Stimulated activated CD4-positive, alpha-beta T cell treated with anti-CD3 and anti-CD28 coated beads, Interleukin-4, amount 100 ng/mL, for 24 hours (primary cell): ENCODE measurements at places on chromosomes 1 and 21.

- DNase-seq, result no peak
Observed at GRCh38 chr1:196590012-196590708, 18.1 kb downstream of the KCNT2 start.

DNA sequence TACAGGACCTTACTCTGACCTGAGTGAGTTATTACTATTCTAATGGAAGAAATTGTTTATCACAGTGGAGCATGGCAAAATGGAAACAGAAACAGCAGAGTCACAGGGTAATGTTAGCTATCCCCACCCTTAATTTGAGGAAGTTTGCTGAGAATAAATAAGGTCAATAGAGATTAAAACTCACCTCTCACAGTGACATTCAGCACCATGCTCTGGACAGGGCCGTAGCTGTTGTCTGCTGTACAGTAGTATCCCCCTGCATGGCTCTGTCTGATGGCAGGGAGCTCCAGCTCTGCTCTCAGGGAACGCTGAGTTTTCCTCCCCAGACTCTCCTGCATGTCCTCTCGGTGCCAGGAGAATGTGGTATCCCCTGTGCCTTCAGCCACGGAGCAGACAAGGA lies 11.9 kb downstream of the FCRL4 start:
- no peak for DNase-seq

- no peak for DNase-seq
Observed at GRCh38 chr1:165424454-165425216, 20.3 kb downstream of the RXRG start.

GRCh38 chr1:57761628-57762027 lies 337.8 kb upstream of the DAB1 start:
- DNase-seq, result no peak

GRCh38 chr1:206923009-206923960 lies 1.5 kb upstream of the FCMR start:
- peak; percentile 76 for DNase-seq

- DNase-seq, result peak; percentile 82
Observed at GRCh38 chr21:31293986-31294385, 50.1 kb downstream of the TIAM1 start.

DNA sequence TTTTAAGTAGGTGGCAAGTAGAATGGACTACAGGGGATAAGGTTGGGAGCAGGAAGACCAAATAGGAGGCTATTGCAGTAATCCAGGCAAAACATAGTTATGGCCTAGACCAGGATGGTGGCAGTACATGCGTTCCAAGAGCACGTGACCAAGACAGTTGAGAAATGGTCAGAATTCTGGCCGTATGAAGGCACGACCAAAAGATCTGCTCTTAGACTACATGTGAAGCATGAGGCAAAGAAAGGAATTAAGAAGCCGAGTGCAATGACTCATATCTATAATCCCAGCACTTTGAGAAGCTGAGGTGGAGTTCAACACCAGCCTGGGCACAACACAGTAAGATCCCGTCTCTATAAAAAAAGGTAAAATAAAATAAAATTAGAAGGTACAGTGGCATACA lies 71.3 kb downstream of the LUZP1 start:
- no peak for DNase-seq

- DNase-seq, result no peak
Observed at GRCh38 chr21:42396799-42397745, 1.2 kb upstream of the TMPRSS3 start.

GRCh38 chr1:114319418-114319817 lies 165.7 kb upstream of the SYT6 start:
- no peak for DNase-seq

- no peak for DNase-seq
Observed at GRCh38 chr1:114379987-114380386, 131.0 kb downstream of the TRIM33 start.

- DNase-seq, result no peak
Observed at GRCh38 chr21:26684889-26685288, 111.8 kb upstream of the CYYR1 start.

DNA sequence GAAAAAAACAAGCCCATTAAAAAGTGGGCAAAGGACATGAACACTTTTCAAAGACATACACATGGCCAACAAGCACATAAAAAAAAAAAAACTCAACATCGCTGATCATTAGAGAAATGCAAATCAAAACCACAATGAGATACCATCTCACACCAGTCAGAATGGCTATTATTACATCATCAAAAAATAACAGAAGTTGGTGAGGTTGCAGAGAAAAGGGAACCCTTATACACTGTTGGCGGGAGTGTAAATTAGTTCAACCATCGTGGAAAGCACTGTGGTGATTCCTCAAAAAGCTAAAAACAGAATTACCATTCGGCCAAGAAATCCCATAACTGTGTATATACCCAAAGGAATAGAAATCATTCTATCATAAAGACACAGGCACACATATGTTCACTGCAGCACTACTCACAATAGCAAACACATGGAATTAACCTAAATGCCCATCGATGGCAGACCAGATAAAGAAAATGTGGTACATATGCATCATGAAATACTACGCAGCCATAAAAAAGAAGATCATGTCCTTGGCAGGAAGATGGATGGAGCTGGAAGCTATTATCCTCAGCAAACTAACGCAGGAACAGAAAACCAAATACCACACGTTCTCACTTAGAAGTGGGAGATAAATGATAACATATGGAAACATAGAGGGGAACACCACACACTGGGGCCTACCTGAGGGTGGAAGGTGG lies 70.1 kb downstream of the INTS7 start:
- no peak for DNase-seq

DNA sequence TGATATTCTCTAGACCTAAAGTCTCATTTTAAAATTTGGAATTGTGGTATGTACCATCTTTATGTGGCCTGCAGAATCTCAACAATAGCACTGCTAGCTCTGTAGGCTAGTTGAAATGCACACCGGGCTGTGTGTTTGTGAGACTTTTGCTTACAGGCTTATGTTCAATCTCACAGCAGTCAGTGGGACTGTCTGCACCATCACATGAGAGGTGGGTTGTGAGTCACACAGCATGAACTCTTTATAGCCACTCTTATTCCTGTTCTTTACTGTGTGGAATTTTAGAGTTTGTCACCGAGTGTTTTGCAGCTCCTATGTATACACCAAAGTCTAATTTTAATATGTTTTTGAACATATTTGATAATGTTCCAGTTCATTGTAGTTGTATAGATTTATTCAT lies 74.6 kb downstream of the RASAL2 start:
- no peak for DNase-seq

GRCh38 chr21:43958364-43959158 lies 53.5 kb upstream of the TRAPPC10 start:
- no peak for DNase-seq

- no peak for DNase-seq
Observed at GRCh38 chr1:114015075-114015474, 35.8 kb downstream of the OLFML3 start.

GRCh38 chr1:186819126-186819525 lies 9.6 kb upstream of the PLA2G4A start:
- DNase-seq, result no peak

DNA sequence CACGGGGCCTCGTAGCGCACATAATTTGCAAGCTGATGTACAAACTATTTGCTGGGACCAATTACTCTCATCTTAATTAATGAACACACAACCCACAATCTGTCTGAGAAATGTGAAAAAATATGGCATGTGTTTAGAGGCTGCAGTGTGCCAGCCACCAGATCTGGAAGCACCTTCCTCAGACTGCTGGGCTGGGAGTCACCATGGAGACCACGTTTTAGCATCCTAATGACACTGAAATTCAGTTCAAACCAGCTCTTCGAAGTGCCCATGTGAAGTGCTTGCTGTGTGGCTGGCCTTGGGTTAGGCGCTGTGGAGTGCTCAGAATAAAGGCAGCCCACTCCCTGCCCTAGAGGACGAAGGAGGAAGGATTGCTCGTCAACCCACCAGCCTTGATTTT lies 482.4 kb downstream of the OMA1 start:
- DNase-seq, result no peak

DNA sequence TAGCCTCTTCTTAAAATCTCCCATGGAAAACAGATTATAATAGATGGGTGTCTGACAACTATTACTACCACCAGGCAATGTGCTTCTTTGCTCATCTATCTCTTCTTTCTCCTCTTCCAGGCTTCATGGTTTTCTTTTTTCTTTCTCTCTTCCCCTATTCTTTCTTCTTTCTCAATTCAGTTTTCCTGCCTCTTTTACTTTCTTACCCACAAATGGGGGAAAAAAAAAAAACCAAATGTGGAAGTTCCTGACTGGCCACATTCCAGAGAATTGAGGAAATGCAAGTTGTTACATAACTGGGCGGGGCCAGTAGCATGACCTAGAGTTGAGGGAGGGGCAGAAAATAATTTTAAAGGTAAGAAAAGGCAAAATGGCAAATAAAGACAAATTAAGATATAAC lies 10.9 kb upstream of the SMG7 start:
- DNase-seq, result no peak

DNA sequence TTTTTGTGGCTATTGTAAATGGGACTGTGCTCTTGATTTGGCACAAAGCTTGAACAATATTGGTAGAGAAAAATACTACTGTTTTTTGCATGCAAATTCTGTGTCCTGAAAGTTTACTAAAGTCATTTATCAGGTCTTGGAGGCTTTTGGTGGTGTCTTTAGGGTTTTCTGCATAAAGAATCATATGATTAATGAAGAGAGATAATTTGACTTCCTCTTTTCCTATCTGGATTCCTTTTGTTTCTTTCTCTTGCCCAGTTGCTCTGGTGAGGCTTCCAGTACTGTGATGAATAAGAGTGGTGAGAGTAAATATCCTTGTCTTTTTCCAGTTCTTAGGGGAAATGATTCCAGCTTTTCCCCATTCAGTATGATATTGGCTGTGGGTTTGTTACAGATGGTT lies 1166.7 kb downstream of the NCAM2 start:
- DNase-seq, result no peak

- DNase-seq, result no peak
Observed at GRCh38 chr1:78682496-78682895, 32.9 kb downstream of the IFI44 start.

DNA sequence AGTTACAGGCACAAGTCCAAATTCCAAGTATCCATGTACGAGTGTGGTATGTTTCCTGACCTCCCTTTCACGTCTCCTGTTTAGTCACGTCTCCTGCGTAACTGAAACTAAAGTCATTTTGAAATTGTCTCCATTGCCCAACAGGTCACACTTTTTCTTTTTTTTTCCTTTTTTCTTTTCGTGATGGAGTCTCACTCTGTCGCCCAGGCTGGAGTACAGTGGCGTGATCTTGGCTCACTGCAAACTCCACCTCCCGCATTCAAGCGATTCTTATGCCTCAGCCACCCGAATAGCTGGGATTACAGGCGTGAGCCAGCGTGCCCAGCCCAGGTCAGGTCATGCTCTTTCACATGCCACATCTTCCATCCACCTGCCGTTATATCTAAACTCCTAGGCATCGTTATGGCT lies 38.2 kb downstream of the L1TD1 start:
- no peak for DNase-seq

DNA sequence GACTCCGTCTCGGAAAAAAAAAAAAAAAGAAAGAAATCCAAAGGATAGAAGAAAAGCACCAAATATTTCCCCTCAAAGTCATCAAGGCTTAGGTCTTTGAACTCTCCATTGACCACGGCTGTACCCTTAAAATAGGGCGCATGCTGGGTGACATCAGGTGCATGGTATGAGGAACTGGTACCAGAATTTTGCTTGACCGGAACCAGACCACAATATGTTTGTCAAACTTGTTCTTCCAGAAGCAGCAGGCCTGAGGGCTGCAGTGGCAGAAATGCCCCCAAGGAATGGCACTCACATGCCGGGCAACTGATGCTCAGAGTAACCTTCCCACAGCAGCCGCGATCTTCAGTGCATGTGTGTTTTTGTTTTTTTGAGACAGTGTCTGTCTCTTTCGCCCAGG lies 21.0 kb downstream of the RCC1 start:
- no peak for DNase-seq

- peak; percentile 51 for DNase-seq
Observed at GRCh38 chr21:30839304-30839703, 9.7 kb upstream of the KRTAP7-1 start.

DNA sequence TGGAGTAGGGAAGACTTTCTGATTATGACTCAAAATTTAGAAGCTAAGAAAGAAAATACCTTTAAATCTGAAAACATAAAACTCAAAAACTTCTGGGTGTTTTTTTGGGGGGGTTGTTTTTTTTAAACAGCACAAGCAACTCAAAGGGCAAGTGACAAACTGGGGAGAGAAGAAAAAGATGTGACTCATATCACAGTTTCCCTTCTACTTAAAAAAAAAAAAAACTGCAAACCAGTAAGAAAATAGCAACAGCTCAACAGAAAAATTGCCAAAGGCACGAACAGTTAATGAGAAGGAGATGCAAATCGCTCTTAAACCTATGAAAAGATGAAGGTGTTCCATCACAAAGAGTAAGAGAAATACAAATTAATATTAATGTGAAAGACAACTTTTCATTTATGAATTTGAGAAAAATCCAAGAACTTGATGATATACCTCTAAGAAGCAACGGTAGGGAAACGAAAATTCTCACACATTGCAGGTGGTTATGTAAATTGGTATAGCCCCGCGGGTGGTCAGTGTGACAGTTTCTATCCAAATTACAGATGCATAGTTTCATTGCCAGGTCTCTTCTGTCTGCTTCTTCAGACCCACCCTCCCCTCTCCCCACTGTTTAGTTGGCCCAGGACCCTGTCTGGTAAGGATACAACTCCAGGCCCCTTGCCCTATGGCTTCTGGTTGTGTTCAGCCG lies 9.0 kb downstream of the IFNAR2 start:
- DNase-seq, result no peak

GRCh38 chr21:32134441-32135130 lies 144.3 kb downstream of the MIS18A start:
- no peak for DNase-seq

GRCh38 chr1:206696812-206697585 lies 12.3 kb downstream of the MAPKAPK2 start:
- no peak for DNase-seq

DNA sequence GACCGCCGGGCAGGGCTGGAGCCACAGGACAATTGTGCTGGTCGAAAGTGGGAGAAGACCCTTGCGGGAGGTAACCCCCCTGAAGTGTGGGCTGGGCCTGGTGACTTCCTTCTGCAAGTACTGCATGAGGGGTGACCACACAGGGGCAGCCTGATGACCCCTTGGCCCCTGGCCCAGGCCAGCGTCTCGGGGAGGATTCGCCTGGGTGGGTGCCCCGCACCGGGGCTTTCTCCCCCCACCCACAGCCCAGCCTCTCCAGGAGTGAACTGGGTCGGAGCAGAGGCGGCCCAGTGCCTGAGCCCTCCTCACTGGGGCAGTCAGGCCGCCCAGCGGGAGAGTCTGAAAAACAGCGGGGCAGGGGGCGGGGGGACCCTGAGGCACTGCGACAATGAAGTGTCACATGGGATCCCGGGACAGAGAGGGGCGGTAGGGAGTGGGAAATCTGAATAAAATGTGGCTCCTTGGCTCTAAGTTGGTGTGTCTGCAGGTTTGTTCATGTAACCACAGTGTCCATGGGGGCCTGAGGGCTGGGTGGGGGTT lies 1.6 kb upstream of the DNMT3L start:
- DNase-seq, result no peak
